Mammary epithelial cell (primary cell): ENCODE measurements at places on chromosomes 2 and 18. TPM values are rescaled to one million over a fixed set of nuclear protein-coding genes. Genes with fewer than 3 reads are reported as not detected.

RSAD2 gene
- under 0.01 TPM for total RNA-seq

ZNF532 gene
- total RNA-seq: 62.2 TPM

CERKL gene
- 0.13 TPM in 1 of 2 replicates, not detected in the other for total RNA-seq

DNAJC5G gene
- not detected in 2 replicates for total RNA-seq

DIPK1C gene
- not detected for total RNA-seq

PROM2 gene
- total RNA-seq: 27.3 TPM

DSG2 gene
- total RNA-seq: 110 and 123 TPM in 2 replicates

CPSF3 gene
- 40.7 TPM for total RNA-seq

STK16 gene
- 26.9 and 44.4 TPM in 2 replicates for total RNA-seq
